ENCODE measurements at places on chromosomes 5 and 9.

DNA sequence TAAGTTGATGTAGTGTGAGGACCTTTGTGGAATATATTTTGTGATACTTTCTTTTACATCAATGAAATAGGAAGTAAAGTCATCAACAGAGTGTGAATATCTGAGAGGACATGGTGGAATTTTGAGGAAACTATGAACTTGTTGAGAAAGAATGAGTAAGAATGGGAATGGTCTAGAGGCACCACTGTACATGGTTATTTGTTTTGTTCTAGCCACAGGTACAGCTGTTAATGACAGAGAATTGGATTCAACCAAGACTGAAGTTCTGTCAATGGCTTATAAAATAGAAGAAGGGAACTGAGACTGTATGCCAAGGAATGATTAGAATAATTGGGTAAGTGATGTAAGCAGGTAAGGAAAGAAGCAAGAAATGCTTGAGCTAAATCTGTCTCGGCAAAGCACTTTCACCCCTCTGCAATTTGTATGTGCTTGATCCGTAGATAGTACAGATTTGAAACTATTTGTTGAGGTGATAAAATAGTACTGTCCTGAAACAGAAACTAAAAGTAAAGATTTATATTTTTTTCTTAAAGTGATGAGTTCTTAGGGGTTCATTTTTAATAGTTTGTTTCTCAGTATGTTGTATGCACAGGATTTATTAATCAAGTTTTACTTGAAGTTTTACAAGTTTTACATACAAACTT is 468.8 kb upstream of the SMC2 start:
- DNase-seq: no peak

DNA sequence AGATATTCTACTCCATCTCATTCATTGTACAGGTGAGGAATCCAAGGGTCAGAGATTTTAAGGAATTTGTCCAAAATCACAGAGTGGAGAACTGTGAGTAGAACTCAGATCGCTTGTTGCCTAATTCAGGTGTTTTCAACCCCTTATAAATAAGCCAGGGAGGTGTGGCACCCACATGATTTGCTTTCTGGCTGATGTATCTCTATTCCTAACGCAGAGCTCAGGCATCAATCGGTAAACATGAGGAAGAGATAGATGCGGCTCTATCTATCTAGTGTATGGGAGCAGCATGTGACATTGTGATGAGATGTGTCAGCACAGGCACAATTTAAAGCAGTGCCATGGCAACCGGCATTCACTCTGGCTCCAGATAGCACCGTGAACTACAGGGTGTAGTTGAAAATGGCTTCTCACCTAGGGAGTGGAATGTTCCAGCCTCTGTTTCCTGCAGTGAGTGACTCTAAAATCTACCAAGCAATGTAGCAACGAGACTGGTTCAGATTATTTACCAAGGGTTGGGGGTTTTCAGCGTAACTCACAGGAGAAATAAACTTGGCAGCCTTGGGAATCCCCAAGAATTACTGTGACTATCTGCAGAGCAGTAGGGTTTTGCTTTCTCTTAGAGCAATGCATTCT is 53.4 kb upstream of the SUB1 start:
- DNase-seq: peak; percentile 13

GRCh38 chr5:192970-193831 is 1.9 kb downstream of the LRRC14B start:
- DNase-seq: no peak

DNA sequence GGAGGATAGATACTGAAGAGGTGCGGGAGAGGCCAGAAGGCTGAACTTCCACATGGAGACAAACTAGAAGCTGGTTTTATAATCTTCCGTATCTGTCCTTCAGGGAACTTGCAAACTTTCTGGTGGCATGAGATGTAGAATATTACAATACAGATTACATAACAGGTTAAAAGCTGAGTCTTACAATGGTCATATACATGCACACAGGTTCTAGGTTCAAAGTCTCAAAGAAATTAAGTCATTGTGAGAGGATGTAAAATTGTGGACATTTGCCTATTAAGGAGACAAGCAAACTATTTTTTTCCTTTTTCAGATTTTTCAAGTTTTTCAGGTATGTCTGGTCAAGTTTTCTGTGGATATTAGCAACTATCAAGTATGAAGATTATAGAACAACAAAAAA is 10.4 kb upstream of the ZSWIM6 start:
- DNase-seq: no peak

DNA sequence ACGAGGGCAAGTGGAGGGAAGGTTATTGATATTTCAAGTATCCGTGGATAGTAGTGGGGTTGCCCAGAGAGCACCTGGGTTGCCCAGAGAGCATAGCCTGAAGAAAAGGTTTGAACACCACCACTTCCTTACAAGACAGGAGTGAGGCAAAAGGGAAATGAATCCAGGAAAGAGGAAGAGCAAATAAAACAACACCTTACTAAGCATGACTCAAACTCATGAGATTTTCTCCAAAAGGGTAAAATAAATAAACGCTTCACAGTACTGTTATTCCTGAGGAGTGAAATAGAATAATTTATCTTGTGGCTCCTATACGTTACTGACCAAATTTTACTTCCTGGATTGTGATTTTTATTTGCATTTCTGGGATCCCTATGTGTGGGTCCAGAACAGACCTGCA is 65.2 kb upstream of the PTPRD start:
- DNase-seq: no peak

GRCh38 chr5:163596608-163597315 is 91.3 kb downstream of the MAT2B start:
- DNase-seq: no peak

DNA sequence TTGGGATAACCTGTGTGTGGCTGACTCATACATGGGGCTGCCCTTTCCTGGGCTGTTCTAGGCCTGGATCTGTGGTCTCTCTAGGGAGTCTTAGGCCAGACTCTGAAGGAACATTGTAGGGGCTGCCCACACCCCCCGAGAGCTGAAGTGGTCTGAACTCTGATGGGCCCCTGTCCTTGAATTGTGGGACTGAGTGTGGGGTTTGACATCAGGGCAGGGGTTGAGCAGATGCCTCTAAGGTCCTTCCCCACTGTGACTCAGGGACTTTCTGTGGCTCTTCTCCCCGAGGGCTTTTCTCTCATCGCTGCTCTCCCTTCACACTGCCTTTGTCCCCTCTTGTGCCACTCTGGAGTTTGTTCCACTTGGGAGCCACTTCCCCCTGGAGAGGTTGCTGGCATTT is 215.0 kb downstream of the MELK start:
- DNase-seq: no peak

- no peak for DNase-seq
Measured at GRCh38 chr5:115624994-115625393, 842 bp downstream of the TMED7 start.

- DNase-seq: no peak
Measured at GRCh38 chr9:107174441-107174840, 108.6 kb upstream of the RAD23B start.

DNA sequence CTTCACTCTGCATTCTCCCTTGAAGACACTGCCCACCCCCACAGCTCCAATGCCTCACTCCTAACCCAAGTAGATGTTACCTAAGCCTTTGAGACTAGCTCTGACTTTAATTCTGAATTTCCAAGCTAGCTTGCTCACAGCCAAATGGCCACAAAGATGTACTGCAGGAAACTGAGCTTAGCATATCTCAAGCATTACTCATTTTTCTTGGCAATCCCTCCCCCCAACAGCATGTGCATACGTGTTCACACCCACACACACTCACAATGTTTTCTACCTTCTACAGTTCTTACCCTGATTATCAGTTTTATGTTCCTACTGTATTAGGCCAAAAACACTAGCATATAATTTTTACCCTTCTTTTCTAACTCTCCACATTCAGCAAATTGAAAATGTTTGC is 13.7 kb upstream of the GRIA1 start:
- no peak for DNase-seq

- no peak for DNase-seq
Measured at GRCh38 chr5:119876522-119876921, 247.2 kb downstream of the FAM170A start.

- no peak for DNase-seq
Measured at GRCh38 chr5:174547814-174548213, 176.6 kb upstream of the MSX2 start.

GRCh38 chr9:68507130-68507805 is 33.4 kb downstream of the TMEM252 start:
- DNase-seq: peak; percentile 37

GRCh38 chr5:75513841-75514240 is 2.1 kb downstream of the POLK start:
- DNase-seq: no peak

DNA sequence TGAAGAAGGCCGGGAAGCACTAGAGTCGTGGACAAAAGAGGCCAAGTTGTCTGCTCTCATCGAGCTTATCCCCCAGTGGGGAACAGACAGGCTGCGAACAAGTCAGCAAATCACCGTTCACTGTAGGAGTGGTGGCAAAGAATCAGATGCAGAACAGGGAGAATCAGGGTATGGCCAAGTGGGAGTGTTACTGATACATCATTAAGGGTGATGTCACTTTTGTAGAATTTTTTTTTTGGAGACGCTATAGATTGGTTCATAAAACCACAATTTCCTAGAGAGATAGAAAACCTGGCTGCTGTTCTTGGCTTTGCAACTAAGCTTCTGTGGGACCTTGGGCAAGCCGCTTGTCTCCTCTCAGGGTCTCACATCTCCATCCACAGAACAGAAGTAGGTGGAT is 21.3 kb downstream of the SPRY4 start:
- no peak for DNase-seq

- no peak for DNase-seq
Measured at GRCh38 chr5:55638455-55638854, 73.7 kb downstream of the SLC38A9 start.

DNA sequence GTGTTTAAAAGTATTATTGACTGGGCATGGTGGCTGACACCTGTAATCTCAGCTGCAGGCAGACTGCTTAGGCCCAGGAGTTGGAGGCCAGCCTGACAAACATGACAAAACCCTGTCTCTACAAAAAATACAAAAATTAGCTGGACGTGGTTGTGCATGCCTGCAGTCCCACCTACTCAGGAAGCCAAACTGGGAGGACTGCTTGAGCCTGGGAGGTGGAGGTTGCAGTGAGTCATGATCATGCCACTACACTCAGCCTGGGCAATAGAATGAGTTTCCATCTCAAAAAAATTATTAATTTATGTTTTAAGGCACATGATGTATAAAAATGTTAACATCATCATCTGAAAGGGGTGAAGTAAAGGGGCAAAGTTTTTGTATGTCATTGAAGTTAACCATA is 49.7 kb upstream of the FNIP1 start:
- DNase-seq: no peak

- DNase-seq: no peak
Measured at GRCh38 chr9:95070549-95071021, 246.9 kb downstream of the FANCC start.

- no peak for DNase-seq
Measured at GRCh38 chr9:137270929-137271695, 6.4 kb upstream of the TOR4A start.

GRCh38 chr9:567747-568305 is 273.7 kb upstream of the DMRT1 start:
- DNase-seq: no peak

GRCh38 chr9:75532233-75533050 is 358.0 kb upstream of the PCSK5 start:
- DNase-seq: no peak

DNA sequence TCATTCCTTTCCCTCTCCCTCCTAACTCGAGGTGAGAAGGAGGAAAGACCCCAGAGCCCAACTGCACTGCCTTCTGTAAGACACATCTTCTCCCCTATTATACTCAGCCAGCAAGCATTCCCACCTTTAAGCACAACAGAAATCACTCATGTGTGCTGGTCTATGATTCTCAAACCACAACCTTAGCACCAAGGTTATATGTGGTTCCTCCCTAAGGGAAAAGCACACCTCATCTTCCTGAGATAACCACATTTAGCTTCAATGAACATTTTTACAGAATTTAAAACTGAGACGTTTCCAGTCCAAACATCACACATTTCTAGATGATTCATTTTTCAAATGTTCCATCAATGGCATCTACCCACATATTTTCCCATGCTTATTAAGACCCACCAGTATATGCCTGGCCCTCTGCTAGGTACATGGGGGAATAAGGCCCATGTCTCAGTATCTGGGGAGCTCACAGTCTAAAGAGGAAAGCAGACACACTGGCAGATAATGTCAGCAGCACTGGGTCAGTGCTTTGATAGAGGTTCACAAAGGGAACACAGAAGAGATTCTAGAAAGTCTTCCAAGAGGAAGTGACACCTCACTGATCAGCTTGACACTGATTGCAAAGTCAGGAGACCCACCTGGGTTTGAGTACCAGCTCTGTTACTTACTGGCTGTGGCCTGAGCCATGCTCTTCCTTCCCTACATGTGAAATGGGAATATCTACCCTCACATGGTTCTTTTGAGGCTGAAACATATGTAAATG is 245.4 kb downstream of the DENND1A start:
- no peak for DNase-seq

DNA sequence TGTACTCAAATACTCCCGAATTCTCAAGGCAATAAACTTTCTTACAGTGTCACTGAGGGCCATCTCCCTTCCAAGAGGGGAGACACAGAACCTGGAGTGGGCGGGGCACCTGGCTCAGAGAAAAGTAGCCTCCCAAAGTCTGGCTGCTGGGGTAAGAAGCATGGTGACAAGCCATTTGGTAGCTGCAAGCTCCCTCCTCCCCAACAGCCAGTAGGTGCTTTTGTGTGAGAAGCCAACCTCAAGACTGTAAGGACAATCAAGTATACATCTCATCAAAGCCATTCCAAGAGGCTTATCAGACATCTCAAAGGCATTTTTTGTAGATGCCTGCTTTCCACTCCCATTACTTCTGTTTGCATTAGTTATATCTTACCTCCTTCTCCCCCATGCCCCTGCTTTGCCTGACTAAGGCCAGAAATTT is 1.4 kb downstream of the DAB2 start:
- DNase-seq: no peak

- no peak for DNase-seq
Measured at GRCh38 chr9:122016309-122016708, 76.8 kb downstream of the TTLL11 start.

DNA sequence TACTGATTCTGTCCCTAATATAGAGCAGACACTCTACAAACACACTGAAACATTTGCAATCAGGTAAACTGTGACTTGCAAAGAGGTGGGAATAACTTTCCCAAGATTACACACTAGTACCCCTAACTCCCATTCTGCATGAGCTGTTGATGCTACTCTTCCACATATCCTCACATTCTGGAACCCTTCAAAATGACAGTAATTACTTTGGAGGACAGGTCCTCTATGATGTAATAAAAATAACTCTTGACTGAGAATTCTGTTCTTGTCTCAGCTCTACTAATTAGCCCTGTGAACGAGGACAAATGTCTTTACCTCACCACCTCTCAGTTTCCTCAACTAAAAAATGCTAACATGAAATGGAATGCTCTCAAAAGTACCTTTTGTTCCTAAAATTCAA is 49.5 kb upstream of the JMY start:
- no peak for DNase-seq

Measured in CD14-positive monocyte (primary cell).